ENCODE measurements at places on chromosomes 13 and 19.
A peak's percentile ranks its signal among the peaks of the same experiment; 100 is the strongest.

GRCh38 chr19:18659281-18660050 is 22.6 kb downstream of the KLHL26 start:
- peak; percentile 43 for DNase-seq

- peak; percentile 57 for DNase-seq
Measured at GRCh38 chr19:11191273-11191755, 6.0 kb downstream of the KANK2 start.

GRCh38 chr13:110564472-110564985 is 3.0 kb upstream of the RAB20 start:
- no peak for DNase-seq

DNA sequence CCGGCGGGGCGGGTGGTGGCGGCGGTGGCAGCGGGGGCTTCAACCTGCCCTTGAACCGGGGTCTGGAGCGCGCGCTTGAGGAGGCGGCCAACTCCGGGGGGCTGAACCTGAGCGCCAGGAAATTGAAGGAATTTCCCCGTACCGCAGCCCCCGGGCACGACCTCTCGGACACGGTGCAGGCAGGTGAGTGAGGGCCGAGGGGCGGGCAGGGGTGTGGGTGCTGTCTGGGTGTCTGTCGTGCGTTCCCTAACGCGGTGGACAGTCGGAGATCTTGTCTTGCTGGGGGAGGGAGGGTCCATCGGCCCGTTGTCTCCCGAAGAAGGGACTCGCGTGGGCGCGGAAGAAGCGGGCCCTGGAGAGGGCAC is 533 bp downstream of the LRCH1 start:
- DNase-seq = no peak

DNA sequence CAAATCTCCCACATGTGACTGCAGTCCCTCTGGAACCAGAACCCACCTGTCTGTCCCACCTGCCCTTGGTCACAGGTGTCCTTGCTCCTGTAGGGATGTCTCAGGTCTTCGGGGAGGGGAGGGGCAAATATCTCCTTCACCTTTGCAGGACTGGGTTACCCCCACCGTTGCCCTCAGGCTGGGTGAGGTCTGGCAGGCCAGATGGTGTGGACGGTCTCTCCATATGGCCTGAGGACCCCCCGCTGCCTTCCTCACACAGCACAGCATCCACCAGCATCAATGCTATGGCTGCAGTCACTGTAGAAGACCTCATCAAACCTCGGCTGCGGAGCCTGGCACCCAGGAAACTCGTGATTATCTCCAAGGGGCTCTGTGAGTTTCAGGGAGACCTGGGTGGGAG is 10.0 kb downstream of the SLC5A5 start:
- no peak for DNase-seq

DNA sequence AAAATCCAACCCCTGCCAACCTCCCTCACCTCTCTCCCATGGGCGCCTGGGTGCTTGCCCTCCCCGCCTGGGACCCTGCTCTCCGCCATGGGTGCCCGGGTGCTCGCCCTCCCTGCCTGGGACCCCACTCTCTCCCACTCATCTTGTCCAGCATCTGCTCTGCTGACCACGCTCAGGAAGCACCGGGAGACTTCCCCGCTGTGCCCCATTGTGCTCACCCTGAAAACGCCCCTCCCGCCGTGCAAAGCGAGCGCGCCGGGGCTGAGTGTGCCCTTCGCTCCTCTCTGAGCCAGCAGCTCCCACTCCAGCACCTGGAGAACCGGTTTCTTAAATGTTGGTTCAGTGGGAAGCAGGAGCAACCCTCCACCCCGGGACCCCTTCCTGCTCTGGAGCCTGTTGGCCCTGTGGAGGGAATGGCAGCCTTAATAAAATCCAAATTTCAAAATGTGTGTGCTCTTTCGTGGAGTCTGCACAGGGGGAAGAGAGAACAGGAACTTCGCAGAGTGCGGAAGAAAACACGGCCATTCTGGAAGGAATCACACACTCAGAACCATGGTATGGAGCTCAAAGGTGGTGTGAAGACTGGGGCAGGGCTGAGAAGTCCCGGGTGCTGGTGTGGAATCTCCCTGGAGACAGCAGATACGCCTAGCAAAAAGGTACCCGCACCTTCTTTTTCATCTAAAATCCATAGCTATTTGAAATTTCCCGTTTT is 23.1 kb upstream of the CDC16 start:
- no peak for DNase-seq

DNA sequence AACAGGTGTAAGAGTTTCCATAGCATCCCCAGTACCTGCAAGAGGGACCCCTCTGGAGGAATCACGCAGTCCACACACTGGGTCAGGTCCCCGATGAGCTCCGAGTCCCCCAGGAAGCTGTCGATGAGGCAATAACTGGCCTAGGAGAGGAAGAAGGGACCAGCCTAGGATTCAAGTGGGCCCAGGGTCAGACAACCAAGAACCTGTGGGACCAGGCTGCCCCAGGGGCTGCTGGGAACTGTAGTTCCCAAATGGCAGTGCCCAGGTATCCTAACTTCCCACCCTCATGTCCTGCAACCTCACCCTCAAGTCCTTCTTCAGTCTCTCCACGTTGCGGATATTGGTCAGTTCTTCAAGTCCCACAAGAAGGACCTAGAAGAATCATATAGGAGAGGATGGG is 1.8 kb downstream of the FUZ start:
- no peak for DNase-seq

Data from fibroblast of pulmonary artery (primary cell).